ENCODE measurements at places on chromosomes 2 and 18.

DNA sequence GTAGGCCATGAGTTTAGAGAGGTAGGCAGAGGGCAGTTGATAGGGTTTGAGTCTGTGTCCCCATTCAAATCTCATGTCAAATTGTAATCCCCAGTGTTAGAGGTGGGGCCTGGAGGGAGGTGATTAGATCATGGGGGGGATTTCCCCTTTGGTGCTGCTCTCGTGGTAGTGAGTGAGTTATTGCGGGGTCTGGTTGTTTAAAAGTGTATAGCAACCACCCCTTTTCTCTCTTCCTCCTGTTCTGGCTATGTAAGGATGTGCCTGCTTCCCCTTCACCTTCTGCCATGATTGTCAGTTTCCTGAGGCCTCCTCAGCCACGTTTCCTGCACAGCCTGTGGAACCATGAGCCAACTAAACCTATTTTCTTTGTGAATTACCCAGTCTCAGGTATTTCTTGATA lies 25.5 kb downstream of the MARCHF4 start:
- DNase-seq, result no peak

DNA sequence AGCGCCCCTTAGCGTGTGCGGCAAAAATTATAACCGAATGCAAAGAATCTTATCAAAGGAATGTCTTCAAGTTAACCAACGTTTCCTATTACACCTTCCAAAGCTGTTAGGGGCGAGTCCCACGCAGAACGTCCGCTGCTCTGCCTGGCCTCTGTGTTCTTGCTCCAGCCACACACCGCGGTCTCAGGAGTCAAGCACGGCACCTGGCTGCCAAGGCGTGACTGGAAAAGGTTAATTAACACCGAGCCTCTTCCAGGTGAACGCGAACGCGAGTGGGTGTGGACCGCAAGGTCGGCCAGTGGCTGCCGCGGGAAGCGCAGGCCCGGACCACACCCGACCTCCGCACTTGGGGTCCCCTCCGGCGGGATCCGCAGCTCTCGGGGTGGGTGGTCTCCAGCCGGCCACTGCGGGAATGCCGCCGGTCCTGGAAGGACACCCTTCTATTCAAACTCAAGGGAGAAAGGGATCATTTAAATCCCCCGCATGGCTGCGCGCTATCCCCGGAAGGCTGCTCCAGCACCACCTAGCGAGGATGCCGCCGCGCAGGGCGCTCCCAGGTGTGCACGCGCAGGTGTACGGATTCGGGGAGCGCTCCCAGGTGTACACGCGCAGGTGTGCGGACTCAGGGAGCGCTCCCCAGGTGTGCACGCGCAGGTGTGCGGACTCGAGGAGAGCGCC lies 830 bp downstream of the CYB5A start:
- no peak for DNase-seq

DNA sequence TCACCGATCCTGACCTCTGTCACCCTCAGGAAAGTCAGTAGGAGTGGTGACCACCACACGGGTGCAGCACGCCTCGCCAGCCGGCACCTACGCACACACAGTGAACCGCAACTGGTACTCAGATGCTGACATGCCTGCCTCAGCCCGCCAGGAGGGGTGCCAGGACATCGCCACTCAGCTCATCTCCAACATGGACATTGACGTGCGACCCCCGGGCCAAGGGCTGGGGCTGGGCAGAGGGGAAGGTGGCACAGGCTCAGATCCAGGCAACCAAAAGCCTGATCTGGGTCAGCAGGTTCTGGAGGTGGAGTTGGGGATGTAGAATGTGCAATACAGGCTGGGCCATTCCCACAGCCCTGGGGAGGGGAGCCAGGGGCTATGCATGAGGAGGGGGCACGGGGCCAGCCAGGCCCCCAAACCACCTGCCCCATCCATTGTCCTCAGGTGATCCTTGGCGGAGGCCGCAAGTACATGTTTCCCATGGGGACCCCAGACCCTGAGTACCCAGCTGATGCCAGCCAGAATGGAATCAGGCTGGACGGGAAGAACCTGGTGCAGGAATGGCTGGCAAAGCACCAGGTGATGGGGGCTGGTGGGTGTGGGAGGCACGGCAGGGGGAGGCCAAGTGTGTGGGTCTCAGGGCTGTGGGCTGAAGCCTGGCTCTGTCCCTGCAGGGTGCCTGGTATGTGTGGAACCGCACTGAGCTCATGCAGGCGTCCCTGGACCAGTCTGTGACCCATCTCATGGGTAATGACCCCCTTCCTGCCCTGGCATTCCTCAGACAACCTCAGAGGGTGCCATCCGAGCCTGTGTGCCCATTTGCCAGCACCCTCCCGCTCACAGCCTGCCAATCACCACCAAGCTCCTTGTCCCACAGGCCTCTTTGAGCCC lies 1.4 kb downstream of the ALPI start:
- DNase-seq, result no peak

DNA sequence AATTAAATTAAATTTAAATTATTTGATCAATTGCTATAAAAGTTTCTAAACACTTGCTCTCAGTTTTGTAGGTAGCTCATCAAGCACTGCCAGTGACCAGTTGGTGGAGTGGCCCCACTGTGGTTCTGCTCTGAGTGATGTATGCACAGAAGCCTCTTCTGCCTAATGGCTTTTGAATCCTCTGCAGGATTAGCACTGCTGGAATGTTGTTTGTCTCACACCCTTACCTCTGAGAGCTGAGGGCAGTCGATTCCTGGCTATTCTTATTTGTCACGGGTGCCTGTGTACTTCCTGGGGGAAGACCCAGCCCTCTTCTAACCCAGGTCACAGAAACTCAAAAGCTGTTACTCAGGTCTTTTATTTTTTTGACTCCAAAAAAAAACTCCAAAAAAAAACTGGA lies 9.5 kb downstream of the CAPN14 start:
- DNase-seq, result no peak

Data from stimulated activated CD8-positive, alpha-beta memory T cell treated with anti-CD3 and anti-CD28 coated beads, Interleukin-4, amount 100 ng/mL, for 1 hour (primary cell).